ENCODE measurements at places on chromosomes 4 and X.

DNA sequence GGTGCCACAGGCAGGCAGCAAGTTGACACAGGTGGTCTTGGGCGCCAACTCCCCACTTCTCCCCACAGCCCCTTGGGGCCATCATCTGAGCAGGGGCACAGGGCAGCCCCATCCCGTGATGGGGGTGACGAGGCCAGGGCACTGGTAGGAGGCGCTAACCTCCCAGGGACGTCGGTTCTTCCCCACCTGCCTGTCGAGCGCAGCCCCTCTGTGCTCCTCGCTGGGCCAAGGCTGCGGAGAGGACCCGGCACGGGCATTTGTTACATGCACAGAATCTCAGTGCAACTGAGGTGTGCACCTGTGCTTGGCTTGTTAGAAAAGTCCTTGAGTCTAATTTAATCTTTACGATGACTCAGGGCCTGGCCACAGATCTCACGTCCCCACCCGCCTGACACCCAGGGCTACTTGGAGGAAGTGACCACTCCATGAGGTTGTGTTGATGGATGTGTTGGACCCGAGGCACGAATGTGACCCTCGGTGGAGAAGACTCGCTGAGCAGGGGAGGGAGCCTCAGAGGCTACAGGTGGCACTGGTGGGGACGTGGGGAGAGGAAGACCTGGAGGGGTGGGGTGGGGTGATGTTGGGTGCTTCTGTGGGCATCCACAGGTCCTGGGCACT lies 3.1 kb upstream of the SH3TC1 start:
- no peak for DNase-seq

DNA sequence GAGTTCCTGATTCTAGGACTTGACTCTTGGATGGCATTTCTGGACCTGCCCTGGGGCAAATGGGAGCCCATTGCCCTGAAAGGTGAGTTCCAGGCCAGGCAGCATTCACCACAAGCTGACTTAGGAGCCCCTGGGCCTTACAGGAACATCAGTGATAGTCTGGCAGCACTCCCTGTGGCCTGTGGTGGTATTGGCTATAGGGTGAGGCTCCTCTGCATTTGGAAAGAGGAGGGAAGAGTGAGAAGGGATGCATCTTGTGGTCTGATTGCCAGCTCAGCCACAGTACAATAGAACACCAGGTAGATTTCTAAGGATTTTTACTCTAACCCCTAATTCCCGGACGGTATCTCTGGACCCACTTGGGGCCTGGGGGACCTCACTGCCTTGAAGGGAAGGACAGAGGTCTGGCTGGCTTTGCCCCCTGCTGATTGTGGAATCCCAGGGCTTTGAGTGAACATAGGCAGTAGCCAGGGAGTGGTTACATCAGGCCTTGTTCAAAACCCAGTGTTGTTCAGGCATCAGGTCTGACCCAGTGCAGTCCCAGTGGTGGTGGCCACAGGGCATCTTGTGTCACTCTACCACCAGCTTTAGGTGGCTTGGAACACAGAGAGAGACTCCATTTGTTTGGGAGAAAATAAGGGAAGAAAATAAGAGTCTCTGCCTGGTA lies 32.9 kb downstream of the MAGED4 start:
- DNase-seq: no peak

GRCh38 chr4:167779864-167780263 lies 312.5 kb upstream of the ANXA10 start:
- no peak for DNase-seq

DNA sequence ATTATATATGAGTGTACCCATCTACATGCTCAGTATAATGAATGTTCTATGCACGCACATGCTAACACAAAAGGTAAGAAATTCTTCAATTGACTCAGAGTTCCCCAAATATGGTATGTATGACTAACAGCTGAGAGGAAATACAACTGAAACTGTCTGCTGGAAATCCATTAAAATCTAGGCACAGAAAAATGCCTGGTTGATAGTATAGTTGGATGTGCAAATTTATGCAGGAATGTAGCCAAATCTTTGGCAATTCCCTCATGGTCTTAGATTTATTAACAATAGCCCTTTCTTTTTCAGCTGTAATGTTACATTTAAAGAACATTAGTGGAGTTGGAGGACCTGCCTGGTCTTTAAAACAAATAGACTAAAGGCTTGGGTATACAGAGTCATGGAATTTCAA lies 5.5 kb downstream of the CAMK2D start:
- DNase-seq: no peak

GRCh38 chr4:13313856-13314255 lies 170.3 kb downstream of the RAB28 start:
- DNase-seq: no peak

GRCh38 chr4:151568966-151569365 lies 160.0 kb downstream of the FHIP1A start:
- no peak for DNase-seq

- DNase-seq: no peak
These were observed 207.7 kb downstream of the MGST2 start for GRCh38 chr4:139873111-139873860.

- no peak for DNase-seq
These were observed 8.4 kb downstream of the RPL39 start for GRCh38 chrX:119783026-119783425.

DNA sequence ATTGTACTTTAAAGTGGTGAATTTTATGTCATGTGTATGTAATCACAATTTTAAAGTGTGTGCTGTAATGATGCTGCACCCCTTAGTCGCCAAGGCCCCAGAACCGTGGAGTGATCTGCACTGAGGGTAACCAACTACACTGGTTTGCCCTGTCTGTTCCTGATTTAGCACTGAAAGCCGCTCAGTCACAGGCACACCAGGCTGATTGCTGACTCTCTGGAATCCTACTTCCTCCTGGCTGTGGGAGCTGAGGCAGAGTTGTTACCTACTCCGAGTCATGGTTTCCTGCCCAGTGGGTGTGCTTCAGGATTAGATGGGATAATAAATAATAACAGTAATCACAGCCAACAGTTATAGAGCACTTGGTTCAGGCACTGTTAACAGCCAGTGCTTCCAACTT lies 645.4 kb downstream of the BCOR start:
- no peak for DNase-seq

GRCh38 chr4:82624819-82625218 lies 63.0 kb upstream of the TMEM150C start:
- DNase-seq: no peak

DNA sequence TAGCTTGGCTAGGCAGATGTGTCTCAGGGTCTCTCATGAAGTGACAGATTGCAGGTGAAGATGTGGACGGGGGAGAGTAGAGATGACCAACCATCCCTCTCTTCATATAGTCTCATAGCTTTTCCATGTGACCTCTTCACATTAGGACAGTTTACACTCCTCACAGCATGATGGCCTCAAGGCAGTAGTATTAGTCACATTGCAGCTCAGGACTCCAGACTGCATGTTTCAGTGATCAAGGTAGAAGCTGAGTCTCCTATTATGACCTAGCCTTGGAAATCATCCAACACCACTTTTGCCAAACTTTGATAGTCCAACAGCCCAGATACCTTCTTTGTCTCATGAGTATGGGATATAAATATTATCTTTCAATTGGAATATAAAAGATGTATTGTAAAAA lies 147.7 kb downstream of the GASK1B start:
- DNase-seq: no peak

DNA sequence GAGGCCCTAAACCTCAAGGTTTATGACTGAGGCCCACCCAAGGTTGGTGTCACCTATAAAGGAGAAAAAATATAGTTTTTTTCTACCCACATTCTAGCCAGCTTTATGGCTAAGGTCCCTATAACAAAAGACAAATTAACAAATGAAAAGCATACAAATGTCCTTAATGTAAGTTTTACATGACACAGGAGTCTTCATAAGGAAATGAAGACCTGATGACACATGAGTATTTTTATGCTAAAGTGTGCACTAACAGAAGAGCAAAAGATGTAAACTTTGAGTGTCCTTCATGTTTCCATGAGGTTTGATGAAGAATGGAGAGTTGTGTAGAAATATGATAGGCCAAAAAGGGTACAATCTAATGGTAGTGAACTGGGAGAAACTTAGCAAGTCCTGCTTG lies 114.7 kb upstream of the INTU start:
- no peak for DNase-seq

GRCh38 chrX:7286168-7286837 lies 138.3 kb upstream of the PUDP start:
- no peak for DNase-seq

- no peak for DNase-seq
These were observed 102.7 kb downstream of the SPCS3 start for GRCh38 chr4:176422511-176422910.

DNA sequence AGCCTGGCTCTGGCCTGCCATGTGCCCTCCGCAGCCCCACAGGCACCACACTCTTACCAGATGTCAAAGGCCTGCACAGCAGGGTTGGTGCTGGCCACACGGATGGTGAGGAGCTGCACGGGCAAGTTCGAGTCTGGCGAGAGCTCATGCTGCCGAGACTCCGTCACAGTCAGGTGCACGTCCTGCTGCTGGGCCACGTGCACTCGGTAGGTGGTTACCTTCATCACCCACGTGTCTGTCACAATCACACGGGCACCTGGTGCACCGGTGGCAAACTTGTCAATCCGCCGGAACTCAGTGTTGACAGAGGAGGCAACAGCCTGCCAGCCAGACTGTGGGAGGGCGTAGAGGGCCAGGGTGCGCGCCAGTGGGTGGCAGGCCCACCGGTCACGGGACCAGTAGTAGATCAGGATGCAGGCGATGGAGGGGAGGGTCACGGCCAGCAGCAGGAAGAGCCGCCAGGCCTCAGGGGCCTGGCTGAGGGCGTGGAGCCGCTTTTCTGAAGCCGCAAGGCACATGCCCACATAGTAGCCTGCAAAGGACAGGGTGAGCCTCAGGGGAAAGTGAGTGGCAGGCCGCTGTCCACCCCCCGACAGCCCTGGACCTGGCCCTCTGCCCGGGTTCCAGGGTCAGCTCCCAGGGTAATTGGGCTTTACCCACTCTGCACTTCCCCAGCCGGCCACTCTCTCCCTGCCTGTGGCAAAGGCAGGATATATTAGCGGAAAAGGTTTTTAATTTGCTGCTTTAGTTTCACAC lies 2.9 kb downstream of the TMEM129 start:
- DNase-seq: no peak

DNA sequence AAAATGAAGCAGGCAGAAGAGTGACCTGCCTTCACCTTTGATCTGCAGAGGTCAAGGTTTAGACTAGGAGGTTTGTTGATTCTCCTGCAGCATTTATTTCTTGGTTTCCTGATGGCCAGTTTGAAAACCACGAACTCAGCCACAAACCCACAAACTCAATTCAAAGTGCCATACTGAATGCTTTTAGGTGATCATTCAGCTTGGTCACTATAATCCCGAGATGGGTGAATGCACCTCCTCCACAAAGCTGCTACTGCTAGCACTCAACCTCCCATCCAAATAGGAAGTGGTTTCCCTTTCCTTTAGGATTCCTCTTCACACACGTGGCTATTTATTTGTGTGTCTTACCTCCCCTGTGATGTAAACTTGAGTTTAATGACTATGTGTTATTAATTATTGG lies 225.2 kb downstream of the MID1 start:
- DNase-seq: no peak

DNA sequence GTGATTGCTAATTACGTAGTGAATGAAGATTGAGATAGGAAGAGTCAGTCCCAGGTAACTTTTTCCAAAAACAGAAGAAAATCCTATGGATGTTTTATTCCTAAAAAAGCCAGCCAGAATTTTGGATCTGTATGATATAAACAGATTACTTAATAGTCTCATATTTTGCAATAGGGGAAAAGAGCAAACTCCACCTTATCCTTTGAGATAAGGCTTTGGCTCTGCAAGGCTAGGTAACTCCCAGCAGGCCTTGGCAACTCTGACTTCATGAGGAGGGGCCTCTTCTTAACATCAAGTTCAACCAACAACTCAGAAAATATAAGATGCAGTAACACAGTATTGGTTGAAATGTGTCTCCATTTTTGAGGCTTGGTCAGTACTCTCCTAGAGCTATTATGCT lies 98.7 kb upstream of the SLC4A4 start:
- DNase-seq: no peak

GRCh38 chrX:150635952-150636351 lies 57.2 kb upstream of the MTMR1 start:
- DNase-seq: no peak

- no peak for DNase-seq
These were observed 1215.1 kb downstream of the ADGRL3 start for GRCh38 chr4:62415256-62415655.

GRCh38 chr4:6898763-6899162 lies 10.9 kb upstream of the TBC1D14 start:
- no peak for DNase-seq

DNA sequence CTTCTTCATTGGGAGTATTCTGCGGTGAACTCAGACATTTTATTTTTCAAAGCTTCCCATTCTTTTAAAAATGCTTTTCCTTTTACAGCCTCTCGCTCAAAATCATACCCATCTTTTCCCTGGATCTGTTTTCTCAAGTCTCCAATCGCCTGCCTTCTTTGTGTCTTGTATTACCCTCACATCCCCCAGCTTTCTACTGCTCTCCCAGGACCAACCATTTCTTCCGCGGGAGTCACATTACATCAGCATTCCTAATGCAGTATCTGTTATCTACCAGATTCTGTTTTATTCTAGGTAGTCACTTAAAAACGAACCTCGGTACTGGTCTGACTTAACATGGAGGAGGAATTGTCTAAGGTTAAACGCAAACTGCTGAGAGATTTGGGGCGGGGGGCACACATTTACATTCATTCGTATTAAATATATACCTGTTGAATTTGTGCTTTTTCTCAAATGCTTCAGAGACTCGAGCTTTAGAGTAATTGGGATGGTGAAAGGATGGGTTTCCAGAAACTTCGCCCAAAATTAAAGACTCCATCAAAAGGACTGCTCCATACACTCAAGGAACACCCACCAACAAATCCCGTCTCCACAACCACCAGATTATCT lies 493 bp upstream of the UCHL1 start:
- DNase-seq: no peak

- no peak for DNase-seq
These were observed 6.3 kb downstream of the MEPE start for GRCh38 chr4:87838890-87839591.

- no peak for DNase-seq
These were observed 23.8 kb upstream of the NSG1 start for GRCh38 chr4:4362991-4363697.

DNA sequence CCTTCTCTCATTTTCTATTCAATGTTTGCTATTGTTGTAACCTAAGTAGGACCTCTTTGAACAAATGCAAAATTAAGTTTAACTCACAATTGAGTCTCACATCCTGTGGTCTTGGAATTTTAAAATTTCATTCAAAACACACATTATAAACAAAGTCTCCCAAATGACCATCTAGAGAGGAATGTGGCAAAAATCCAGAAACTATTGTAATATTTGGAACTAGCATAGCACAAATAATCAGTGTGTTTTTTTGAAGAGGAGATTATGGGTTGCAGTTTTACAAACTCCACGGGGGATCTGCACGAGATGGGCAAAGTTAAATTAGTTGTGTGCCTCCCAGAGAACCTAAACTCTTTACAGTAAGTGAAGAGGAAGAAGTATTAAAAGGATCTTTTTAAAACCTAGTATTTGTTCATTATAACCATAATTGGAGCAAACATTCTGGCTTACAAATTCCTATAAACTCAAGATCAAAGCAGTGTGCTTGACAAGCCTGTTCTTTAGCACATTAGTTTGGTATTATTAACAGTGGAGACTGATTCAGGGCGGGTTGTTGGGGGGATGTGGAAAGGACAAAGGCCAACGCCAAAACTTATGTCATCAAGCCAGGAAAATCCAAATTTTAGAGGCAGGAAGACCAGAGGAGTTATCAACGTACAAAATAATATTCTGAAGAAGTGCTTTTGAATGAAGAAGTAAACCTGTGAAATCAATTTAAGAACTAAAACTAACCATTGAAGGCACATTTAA lies 22.4 kb upstream of the RBPJ start:
- no peak for DNase-seq
